T-helper 2 cell (primary cell): ENCODE measurements at places on chromosomes 3 and 15.
A peak's percentile ranks its signal among the peaks of the same experiment; 100 is the strongest.

DNA sequence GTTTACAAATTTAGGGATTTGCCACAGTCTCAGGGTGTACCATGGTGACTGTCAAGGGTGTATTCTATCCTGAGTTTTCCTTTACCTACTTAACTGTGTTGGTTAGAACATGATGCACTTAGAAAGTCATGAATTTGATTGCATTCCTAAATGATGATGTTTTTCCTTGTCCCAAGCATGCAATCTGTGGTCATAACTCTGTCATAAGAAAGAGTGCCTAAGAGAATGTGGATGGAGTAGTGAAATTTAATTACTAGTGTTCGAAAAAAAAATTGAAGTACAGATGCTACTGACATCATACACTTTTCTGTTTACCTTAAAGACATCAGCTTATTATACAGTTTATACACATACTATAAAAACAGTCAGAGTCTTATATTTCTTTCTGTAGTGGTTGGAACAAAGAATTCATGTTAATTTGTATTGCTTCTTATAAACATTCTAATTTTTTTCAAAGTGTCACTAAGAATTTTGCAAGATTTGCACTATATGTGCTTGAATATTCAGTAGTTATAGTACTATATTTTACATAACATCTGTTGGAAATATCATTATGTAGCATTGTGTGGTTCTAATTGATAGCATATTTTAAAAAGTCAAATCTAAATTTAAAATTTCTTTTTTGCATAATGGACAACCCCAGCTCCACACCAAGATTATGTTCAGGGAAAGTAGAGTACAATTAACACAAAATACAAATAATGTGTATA, 231.3 kb upstream of the KCNMB2 start:
- no peak for DNase-seq

GRCh38 chr15:99009741-99010330, 2.2 kb upstream of the PGPEP1L start:
- no peak for DNase-seq

DNA sequence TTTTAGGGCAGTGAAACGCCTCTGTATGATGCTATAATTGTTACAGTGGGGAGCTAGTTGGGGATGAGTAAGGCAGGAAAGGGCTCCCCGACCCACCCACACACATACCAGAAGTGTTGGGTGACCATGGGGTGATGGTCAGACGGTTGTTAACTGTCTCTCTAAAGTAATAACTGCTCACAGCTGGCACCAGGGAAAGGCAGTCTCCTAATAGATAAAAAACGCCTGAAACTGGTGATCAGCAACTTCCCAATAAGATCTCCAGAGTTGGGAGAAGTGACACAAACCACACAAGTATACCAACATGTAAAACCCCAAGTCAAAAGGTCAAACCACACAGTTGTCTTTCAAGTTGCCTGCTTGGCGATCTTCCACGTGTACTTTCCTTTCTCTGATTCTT, 346.5 kb upstream of the CNTN4 start:
- no peak for DNase-seq

DNA sequence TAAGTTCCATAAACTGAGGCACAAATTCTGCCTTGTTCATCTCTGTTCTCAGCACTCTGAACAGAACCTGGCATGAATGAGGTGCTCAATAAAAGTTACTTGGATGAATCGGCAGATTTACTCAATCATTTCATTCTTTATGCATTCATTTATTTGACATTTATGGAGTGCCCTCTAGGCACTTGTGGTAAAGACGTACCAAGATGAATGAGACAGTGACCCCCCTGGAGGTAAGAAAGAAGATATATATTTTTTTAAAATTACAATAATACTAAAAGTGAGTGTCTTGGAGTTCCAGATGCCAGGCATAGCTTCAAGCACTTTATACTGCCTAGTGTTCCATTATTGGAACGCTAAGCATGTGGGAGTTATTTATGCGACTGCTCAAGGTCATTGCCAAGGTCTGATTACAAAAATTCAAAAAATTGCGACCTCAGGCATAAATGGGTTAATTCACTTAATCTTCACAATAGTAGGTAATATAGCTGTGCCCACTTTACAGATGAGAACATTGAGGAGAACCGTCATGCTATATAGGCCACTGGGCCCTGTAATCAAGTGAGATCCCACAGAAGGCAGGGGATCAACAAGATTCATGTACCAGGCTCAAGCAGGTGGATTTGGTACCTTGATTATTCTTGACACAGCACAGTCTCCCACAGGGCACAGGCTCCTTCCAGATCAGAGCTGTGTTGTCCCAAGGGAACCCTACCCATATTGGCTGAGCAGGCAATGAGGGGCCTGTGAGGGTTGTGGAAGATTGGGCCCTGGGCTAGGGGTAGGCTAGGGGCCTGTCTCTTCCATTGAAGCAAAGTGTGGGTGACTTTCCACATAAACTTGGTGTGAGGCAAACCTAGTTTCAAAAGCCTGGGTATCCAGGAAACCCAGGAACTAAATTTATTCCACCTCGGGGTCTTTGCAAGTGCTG, 10.7 kb downstream of the XIRP1 start:
- DNase-seq, result no peak

GRCh38 chr3:189303584-189303983, 131.8 kb downstream of the TPRG1 start:
- no peak for DNase-seq

- no peak for DNase-seq
Measured at GRCh38 chr3:95343767-95344166, 1280.9 kb downstream of the NSUN3 start.

DNA sequence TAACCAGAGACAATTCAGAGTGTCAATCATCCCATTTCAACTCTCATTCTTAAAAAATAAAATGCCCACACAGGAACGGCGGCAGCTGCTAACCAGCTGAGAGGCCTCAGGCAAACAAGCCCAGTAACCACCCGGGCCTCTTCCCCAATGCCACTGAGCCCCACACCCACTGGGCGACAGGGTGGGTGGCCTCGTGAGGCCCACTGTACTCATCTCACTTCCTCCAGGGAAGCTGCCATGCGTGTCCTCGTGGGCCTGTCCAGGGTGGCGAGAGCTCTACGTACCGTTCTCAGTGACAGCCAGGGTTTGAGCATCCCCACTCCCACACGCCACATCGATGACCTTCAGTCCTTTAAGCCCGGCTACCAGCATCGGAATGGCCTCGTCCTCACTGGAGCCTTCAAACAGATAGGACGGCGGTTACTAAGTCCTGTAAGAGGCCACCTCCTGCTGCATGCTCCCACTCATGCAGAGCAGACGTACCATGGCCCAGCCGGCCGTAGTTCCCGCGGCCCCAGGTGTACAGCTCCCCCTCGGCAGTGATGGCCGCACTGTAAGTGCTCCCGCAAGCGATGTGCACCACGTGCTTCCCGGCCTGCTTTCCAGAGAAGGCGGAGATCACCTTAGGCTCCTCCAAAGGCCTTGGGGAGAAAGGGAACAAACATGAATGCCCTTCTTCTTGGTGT, 56.5 kb downstream of the HERC2 start:
- DNase-seq, result no peak

DNA sequence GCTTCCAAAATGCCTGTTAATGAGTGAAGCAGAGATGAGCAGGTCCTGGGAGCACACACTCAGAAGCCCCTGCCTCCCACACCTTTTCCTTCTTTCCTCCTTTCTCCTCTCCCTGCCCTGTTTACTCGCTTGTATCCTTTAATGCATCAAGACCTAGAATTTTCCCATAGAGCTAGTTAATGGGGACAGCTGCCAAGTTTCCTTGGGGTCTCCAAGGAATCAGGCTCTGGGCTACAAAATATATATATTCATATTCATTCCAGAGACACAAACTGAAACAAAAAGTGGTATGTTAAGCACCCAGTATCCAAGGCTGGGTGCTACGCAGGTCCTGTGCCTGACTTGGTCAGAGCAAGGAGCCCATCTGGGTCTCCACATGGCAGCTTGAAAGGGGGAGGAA, 235.6 kb downstream of the MYRIP start:
- no peak for DNase-seq

GRCh38 chr15:52481915-52482314, 46.8 kb downstream of the MYO5A start:
- DNase-seq, result peak; percentile 78

GRCh38 chr15:77720173-77720572, 87.5 kb upstream of the LINGO1 start:
- no peak for DNase-seq

GRCh38 chr3:173410436-173410835, 12.9 kb downstream of the NLGN1 start:
- DNase-seq, result no peak

DNA sequence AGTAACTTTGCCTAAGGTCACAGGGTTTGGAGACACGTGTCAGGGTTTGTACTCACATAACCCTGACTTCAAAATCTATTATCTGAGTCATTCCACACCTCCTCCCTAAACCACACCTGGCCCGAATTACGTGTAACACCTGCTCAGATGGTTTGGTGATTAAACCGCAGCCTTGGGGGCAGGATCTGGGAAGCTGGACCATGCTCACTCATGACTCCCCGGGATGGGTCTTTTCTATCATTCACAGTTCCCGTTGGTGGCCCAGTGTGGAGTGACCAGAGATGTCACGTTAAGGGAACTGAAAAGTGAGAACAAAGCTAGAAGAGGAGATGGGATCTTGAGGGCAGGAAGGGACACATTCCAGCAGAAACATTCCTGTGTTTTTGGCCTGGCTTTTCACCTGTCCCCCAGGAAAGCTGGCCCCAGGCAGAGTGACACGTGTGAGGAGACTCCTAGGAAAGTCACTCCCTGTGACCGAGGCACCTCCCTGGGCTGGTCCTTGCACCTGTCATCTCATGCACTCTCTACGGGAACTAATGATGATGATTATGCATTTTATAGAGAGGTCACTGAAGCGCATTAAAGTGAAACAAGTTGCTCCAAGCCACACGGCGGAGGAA, 75.4 kb upstream of the POMGNT2 start:
- peak; percentile 66 for DNase-seq

- no peak for DNase-seq
Measured at GRCh38 chr15:69982037-69982436, 115.7 kb downstream of the TLE3 start.

DNA sequence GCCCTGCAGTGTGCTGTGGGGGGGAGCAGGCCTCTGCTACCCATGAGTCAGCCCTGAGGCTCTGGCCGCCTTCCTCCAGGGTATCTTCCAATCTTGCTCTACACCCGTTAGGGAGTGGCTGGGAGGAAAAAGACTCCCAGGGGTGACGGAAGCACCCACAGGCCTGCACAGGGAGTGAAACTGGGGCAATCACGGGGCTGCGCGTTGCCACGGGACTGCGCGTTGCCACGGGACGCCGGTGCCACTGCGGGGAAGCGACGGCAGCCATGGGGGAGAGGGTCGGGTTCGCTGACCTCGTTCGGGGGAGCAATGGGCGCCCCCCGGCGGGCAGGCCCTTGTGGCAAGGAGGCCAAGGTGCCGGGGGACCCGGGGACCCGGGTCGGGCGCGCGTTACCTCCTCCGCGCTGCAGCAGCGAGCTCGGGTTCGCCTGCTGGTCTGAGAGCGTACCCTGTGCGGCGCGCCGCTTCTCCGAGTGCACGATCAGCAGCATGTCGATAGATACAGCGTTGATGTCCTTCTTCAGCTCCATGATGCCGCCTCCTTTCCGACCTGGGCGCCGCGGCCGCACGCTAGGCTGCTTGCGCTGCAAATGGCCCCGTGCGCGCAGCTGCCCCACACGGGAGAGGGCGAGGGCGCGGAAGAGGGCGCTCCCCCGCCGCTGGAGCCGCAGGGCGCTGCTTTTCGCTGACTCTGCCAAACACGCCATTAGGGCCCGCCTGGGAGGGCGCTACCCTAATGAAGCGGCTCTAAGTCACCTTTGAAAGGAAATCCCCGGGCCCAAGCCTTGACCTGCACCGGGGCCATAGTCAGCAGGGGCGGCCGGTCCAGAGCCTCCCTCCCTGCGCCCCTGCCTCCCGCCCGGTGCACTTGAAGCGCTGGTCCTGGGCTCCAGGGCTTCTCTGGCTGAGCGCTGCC, at the start of gene KY:
TSS of gene KY (minus strand) at position 592 of the 916 bp plus-strand sequence. CDS start at position 530, 62 bp downstream.
- DNase-seq, result no peak

- DNase-seq, result peak; percentile 66
Measured at GRCh38 chr3:139677388-139678155, at the start of gene NMNAT3. Gene NMNAT3, minus strand, starts transcription at chr3:139677972. Its CDS starts 50,248 bp downstream, at chr3:139627724.

DNA sequence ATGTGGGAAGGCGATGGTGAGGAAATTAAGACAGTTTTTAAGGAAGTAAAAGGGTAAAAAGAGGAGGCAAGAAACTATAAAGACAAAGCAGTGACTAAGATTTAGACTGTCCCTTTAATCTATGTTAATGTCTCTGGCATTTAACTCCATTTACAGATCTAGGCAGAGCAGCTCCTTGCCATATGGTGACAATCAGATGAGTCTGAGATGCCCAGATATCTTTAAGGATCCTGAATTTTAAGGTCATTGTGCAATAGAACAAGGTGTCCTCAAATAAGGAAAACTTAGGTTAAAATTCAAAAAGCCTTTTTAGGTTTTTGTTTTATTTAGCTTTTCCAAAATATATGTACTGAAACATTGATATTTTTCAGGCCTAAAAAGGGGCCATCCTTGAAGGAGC, 24.1 kb downstream of the RASGRP1 start:
- no peak for DNase-seq

DNA sequence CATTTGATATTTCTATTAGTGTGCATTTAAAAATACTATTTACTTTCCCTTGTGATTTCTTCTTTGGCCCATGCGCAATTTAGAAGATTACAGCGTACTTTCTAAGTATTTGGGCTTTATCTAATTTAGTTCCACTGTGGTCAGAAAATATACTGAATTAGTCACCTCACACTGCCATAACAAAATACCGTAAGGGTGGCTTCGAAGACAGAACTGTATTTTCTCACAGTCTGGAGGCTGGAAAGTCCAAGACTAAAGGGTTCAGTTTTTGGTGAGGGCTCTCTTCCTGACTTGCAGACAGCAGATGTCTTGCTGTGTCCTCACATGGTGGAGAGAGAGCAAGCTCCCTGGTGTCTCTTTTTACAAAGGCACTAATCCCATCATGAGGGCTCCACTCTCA, 286.2 kb downstream of the ADAMTSL3 start:
- DNase-seq, result no peak

DNA sequence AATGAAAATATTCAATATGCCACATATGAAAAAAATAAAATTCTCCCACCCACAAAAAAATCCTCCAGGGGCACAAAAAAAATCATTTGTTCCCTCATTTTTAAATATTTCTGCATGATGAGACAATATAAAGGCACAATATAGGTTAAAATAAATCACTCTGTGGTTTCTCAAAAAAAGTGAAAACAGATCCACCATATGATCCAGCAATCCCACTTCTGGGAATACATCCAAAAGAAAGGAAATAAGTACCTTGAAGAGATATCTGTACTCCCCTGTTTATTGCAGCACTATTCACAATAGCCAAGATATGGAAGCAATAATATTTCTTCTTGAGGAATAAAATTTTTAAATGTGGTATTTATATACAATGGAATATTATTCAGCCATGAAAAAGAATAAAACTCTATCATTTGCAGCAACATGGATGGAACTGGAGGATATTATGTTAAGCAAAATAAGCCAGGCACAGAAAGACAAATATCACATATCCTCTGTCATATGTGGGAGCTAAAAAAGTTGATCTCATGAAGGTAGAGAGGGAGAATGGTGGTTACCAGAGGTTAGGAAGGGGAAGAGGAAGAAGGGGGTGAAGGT, 1.5 kb downstream of the ATP8B4 start:
- no peak for DNase-seq

- no peak for DNase-seq
Measured at GRCh38 chr3:126896968-126897367, 85.9 kb upstream of the PLXNA1 start.
